ENCODE measurements at places on chromosomes 1 and 21.

GRCh38 chr21:14926186-14926585, 138.6 kb downstream of the NRIP1 start:
- DNase-seq, result no peak

DNA sequence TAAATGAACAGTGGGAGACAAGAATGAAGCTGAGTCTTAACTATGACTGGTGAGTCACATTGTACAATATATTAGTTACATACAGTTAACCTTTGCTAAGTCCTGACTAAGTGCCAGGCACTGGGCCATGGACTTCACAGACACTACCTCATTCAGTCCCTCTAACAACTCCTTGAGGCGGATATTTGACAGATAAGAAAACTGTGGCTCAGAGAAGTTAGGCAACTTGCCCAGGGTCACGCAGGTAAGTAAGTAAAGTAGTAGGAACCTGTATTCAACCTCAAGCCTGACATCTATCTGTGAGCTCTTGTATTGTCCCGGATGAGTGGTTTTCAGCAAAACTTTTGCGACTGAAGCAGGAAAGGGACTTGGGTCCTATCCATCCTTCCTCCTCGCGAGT, 62.1 kb downstream of the GNG12 start:
- no peak for DNase-seq

DNA sequence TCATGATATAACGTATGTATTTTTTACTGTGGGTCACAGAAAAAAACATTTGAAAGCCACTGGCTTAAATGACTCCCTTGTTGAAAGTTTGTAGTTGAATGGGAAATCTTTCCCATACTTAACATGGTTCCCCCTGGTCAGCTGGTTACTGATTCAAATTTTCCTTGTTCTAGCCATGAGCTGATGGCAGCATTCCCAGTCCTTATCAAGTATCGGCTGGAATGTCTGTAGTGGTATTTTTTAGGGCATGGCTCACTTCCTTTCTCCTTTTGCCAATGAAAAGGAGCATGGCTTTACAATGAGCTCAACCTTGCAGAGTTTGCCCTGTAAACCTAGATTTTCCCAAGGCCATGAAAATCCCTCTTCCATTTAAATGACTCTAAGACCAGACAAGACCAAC, 55.7 kb downstream of the GIPC2 start:
- no peak for DNase-seq

- no peak for DNase-seq
These were observed 16.5 kb upstream of the IFFO2 start for GRCh38 chr1:18972991-18973390.

DNA sequence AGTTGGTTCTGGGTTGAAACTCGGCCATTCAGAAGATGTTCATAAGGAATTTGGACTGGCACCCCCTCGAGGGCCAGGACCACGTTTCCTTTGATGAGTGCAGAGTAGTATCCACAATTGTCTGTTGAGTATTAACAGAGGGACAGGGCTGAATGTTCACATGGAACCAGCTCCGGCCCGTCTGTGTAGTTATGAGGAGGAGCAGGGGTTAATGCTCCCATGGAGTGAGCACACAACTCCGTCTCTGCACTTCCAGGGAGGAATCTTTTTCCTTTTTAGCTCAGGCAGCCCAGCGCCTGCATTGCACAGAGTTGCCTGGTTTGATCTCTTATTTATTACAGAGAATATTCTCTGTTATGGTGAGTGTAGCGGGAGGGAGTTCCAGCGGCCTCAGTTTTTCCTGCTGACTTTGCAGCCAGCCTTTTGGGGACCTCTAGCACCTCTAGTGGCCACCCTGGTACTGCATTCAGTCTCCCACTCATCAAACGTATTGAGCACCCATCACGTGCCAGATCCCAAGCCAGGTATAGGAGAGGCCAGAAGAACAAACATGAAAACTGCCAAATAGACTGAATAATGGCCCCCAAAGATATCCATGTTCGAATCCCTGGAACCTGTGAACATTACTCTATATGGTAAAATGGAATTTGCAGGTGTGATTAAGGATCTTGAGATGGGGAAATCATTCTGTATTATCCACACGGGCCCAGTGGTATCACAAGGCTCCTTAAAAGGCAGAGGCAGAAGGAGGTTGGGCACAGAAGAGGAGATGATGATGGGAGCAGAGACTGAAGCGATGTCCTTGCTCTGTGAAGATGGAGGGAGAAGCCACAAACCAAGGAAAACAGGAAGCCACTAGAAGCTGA, 167.7 kb upstream of the CSF3R start:
- peak; percentile 75 for DNase-seq

DNA sequence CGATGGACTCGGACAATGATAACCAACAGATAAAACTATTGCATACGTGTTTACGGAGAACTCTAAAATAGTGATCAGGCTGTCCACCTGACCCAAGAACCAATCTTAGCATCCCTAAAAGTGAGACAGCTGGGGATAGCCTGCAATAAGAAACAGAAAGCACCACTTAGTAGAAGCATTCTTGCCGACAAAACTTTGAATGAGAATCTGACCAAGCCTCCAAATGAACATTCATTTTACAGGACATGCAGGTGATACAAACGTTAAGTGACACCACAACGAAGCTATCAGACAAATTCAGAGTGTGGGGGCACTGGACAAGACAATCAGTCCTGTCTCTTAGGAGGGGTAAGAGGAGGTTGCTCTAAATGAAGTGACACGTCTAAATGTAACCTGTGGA, 1.2 kb downstream of the PSMG1 start:
- DNase-seq, result no peak

DNA sequence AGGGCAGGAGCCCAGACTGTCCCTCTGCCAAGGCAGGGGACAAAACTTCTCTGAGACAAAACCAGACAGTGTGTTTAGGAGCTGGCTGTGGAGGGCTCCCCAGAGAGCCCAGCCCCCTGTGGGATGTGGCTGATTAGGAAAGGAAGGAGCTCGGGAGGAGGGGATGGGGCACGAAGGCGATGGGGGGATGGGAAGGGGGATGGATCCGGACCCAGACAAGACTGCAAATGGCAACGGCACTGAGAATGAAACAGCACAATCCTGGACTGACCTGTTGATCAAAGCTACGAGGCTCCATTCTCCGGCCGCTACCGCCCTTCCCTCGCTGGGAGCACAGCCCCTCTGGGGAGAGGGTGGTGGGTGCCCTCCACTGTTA, 33.1 kb downstream of the FOXO6 start:
- DNase-seq, result no peak

GRCh38 chr1:7366286-7366954, 404.7 kb upstream of the VAMP3 start:
- DNase-seq, result no peak

GRCh38 chr1:35857830-35858229, 25.2 kb upstream of the AGO1 start:
- DNase-seq, result no peak

- no peak for DNase-seq
These were observed 61.0 kb downstream of the SMYD2 start for GRCh38 chr1:214341932-214342331.

DNA sequence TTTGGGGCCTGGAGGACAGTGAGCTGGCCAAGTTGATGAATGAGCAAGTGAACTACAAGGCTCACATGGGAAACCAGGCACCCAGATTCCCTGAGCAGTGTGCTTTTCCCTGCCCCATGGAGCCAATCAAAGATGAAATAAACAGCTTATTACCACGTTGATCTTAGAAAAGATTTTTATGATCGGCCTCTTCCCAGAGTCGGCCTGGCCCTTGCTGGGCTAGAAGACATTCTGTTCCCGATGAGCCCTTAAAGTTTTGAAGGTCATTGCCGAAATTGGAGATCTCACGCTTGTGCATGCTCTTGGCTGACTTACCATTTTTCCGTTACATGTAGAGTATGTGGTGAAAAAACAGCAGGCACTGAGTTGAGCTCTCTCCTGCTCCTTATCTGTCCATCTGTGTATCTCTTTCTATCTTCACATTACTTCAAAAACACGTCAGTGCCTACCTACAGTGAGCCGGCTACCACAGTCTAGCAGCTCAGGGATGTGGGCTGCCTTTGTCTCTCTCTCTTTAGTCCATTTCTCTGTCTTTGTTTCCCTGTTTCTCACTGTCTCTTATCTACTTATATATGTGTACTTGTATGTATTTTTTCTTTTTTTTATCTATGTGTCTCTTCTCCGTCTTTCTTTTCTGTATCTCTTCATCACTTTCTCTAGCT, 248.8 kb upstream of the USP24 start:
- no peak for DNase-seq

GRCh38 chr1:61005614-61006580, 76.5 kb upstream of the NFIA start:
- no peak for DNase-seq

DNA sequence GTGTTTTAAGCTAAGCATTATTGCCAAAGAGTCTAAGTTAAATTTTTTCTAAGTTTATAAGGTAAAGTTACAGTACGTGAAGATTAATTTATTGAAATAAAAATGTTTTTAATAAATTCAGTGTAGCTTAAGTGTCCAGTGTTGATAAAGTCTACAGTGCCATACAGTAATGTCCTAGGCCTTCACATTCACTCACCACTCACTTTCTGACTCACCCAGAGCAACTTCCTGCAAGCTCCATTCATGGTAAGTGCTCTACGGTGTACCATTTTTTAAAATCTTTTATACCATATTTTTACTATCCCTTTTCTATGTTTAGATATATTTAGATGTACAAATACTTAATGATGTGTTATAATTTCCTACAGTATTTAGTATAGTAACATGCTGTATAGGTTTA, 173.2 kb downstream of the CACNA1E start:
- no peak for DNase-seq

GRCh38 chr1:187622545-187622944, 793.8 kb downstream of the PLA2G4A start:
- no peak for DNase-seq

- DNase-seq, result peak; percentile 8
These were observed 4.9 kb upstream of the SLC44A5 start for GRCh38 chr1:75615613-75616435.

Measured in activated naive CD8-positive, alpha-beta T cell treated with anti-CD3 and anti-CD28 coated beads, Interleukin-2, amount 50 U/mL, for 24 hours (primary cell).